NCI-H2107 (cell line): ENCODE measurements at places on chromosomes 5 and 9.

DNA sequence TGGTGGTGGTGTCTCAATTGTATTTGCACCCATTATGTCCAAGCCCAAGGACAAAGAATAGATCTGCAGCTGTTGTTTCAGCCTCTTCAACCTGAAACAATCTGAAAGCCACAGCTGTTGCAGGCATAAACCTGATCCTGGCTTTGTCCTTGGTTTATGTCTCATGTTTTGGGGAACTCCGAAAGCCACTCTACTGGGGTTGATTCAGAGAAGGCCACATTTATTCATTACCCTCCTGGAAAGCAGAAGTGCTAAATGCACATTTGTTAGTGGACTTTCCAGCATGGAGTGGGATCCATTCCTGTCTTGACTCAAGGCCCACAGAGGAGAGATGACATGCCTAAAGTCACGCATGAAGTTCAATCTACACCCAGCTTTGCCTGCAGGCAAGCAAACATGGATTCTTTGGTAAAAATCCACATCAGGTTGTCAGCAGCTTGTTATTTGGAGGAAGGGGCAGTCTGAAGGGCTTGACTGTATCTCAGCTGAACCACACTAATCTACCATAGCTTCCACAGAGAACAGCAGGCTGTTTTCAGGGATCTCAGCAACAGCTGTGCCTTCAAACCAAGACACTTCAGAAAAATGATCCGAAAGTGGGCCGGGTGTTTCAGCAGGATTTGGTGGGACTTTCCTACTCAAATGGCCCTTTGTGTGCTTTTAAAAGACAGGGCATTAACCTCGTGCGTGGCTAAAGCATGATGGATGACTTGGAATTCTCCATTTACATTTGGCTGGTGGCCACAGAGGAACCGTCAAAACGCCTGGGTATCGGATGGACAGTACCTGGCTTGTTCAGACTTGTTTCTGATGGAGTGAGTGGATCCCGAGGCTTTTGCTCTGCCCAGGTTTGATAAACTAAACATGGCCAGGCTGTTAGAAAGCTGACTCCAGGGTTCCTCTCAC lies 36.2 kb upstream of the ADAM19 start:
- DNase-seq, result no peak

DNA sequence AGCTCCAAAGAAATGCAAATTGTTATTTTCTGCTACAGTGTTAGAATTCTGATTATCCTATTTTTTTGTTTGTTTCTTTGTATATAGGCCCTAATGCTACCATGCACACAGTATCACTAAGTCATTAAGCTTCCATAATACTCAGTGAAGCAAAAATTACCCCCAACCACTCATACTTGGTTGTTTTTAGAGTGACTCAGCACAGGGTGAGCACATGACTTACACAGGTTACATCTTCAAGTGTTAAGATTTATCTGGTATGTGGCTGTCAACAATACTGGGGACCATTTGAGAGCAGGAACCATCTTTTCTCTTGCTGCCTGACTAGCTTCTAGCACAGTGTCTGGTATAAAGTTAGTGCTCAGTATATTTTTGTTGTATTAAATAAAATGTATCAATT lies 255.8 kb upstream of the SLC24A2 start:
- no peak for DNase-seq

GRCh38 chr5:177338251-177339106 lies 13.0 kb downstream of the LMAN2 start:
- no peak for DNase-seq

DNA sequence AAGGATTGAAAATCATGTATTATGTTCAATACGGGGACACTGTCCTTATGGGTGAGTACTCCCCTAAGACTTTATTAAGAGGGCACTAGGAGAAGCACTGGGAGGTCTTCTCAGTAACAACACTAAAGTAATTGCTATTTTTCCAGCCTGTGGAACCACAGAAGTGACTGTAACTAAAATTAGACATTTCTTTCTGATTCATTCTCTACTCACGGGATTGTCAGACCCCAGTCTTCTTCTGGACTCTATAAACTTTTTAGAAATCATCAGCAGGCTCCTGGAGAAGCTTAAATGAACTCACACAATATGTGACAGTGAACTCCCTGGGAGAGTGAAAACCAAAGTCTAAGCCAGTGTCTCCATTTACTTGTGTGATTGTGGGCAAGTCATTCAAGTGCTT lies 14.5 kb downstream of the TLR4 start:
- no peak for DNase-seq

- DNase-seq, result no peak
These were observed 102.6 kb downstream of the ADAMTS2 start for GRCh38 chr5:179242676-179243075.

GRCh38 chr5:170287532-170287931 lies 10.0 kb downstream of the LCP2 start:
- DNase-seq, result no peak

- DNase-seq, result no peak
These were observed 106.9 kb upstream of the ST8SIA4 start for GRCh38 chr5:101009758-101010519.

- DNase-seq, result no peak
These were observed 14.2 kb upstream of the RALGDS start for GRCh38 chr9:133135146-133135745.

DNA sequence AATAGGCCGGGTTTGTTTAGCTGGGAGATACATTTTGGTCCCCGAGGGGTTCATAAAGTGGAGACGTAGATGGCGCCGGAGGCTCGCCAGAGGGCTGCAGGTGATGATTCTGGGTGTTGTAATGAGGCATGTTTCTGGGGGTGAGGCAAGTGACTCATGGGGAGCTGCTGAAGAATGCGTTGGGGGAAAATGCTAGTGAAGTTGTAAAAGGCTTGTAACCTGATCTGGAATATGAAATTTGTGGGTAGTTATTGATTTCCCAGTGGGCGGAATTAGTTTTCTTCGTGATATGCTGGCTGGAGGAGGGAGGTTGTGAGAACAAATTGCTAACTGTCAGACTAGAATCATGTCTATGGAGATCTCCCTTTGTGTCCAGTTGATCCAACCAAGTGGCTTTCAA lies 158.3 kb downstream of the DOCK2 start:
- DNase-seq, result no peak

DNA sequence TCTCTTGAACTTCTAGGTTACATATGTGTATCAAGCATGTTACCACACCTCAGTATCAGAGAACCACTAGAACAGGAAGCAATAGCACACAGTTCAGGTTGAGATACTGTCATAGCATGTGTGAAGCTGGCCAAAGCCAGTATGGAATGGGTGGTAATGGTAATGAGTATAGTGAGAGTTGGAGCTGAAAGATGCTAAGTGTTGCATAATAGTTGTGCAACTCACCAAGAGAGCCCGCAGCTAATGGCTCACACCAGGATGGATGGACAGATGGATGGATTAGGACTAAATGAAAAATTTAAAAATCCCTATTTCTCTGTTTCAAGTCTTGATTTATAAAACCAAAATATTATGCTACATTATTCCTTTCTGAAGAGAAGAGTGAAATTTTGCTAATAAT lies 53.4 kb upstream of the KCNN2 start:
- DNase-seq, result no peak

DNA sequence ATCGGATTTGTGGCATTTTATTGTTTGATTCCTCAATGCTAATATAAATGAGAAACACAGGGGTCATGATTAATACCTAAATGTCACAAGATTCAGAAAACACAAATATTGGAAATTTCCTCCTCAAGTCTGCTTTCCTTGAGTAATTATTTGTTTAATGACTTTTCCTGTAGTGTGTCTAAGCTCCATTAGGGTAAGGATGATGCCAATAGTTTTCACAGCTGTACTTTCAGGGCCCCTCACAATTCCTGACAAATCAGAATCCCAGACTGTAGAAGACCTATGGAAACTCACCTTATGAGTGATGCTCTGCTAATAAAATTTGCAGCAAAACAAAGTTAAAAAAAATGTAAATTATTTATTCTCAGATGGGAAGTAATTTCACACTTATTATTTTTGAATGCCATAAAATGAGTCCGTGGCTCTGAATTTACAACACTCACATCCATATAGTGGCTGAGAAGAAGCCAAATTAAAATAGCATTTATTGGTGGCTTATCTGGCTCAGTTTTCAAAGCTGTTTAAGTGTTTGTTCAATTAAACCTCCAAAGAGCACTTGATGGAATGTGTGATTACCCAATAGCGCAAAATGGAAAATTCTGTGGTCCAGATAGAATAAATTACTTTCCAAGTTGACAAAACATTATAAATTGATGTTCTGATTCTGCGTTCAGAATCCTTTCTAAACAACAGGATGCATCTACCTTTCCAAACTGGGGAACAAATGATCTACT lies 1.6 kb upstream of the SPINK14 start:
- DNase-seq, result no peak
